ENCODE measurements at places on chromosomes 16 and 17.

DNA sequence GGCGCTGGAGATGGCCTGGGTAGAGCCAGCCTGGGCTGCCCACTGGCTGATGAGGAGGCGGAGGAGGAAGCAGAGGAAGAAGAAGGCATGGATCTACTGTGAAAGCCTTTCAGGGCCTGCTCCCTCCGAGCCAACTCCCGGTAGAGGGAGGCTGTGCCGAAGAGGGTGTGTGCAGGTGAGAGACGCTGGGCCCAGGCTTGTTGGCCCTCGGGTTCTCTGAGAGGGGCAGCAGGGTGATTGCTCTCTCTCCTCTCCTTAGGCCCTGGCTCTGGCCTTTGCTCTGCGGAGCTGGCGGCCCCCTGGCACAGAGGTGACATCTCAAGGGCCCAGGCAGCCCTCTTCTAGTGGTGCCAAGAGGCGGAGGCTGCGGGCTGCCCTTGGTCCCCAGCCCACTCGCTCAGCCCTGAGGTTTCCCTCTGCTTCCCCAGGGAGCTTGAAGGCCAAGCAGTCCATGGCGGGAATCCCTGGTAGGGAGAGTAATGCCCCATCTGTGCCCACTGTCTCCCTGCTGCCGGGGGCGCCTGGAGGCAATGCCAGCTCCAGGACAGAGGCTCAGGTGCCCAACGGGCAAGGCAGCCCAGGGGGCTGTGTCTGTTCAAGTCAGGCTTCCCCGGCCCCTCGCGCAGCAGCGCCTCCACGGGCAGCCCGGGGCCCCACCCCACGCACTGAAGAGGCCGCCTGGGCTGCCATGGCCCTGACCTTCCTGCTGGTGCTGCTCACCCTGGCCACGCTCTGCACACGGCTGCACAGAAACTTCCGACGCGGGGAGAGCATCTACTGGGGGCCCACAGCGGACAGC is 3.6 kb downstream of the TP53I13 start:
- DNase-seq: no peak

- no peak for DNase-seq
These were observed 54.7 kb downstream of the CBFA2T3 start for GRCh38 chr16:88922114-88922825.

DNA sequence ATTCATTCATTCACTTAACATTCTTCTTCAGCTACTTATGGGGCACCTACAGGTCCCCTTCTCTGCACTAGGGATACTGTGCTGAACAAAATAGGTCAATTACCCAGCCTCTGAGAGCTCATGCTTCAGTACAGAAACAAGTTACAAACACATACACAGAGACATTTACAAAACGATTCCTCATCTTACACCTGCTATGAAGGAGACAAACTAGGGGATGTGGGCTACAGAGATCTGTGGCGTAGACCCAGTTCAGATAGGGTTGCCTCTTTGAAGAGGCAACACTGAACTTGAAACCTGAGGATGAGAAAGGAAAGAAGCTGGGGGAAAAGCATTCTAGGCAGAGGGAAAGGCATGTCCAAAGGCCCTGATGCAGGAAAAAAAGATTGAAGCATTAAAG is 5.2 kb downstream of the IL21R start:
- DNase-seq: no peak

- no peak for DNase-seq
These were observed 328.6 kb upstream of the PMFBP1 start for GRCh38 chr16:72500545-72500944.

GRCh38 chr17:59892251-59892923 is 356 bp downstream of the TUBD1 start:
- DNase-seq: no peak

- DNase-seq: no peak
These were observed 30.3 kb upstream of the RPH3AL start for GRCh38 chr17:382644-383533.

DNA sequence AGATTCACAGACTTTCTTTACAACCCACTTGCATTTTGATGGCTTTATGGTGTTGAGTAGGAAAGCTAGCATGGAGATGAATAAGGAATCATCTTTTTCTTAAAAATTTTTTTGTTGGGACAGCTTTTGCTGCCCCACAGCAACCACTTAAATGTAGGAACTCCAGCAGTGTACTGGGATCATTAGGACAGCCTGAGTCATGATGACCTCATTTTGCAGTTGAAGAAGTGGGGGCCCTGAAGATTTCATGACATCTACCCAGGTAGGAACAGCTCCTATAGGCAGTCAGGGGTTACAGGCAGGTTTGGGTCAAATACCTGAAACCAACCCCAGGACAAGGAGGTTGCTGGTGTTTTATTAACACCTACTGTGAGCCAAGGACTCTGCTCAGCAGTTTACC is 2.1 kb downstream of the METTL22 start:
- DNase-seq: no peak

GRCh38 chr16:60645541-60645940 is 1390.7 kb downstream of the CDH8 start:
- no peak for DNase-seq

DNA sequence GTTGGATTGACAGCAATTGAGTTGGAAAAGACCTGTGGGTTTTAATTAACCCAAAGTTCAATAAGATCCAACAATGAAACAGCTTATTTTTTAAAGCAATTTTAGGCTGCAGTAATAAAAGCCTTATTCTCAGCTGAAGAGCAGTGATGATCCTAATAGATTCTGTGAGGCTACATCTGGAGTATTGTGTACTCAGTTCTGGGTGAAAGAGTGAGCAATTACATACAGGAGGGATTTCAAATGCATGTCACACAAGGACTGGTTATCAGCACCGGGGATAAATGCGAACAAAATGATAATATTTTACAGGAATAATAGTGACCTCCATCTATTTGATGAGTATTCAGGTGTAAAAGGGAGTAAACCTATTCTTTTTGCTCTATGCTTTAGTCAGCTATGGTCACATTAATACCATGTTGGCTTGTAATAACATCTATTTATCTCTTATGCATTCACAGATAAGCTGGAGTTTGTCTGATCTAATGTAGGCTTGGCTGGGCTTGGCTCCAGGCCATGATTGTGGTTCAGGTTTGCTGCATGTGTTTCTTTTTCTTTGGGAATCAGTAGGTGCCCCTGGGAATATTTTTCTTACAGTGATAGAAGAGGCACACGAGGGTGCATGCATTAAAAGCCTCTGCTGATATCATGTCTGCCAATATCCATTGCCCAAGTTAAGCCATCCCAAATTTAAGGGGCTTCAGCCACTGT is 22.2 kb upstream of the TOX3 start:
- no peak for DNase-seq

GRCh38 chr16:17302214-17302613 is 168.5 kb downstream of the XYLT1 start:
- no peak for DNase-seq

DNA sequence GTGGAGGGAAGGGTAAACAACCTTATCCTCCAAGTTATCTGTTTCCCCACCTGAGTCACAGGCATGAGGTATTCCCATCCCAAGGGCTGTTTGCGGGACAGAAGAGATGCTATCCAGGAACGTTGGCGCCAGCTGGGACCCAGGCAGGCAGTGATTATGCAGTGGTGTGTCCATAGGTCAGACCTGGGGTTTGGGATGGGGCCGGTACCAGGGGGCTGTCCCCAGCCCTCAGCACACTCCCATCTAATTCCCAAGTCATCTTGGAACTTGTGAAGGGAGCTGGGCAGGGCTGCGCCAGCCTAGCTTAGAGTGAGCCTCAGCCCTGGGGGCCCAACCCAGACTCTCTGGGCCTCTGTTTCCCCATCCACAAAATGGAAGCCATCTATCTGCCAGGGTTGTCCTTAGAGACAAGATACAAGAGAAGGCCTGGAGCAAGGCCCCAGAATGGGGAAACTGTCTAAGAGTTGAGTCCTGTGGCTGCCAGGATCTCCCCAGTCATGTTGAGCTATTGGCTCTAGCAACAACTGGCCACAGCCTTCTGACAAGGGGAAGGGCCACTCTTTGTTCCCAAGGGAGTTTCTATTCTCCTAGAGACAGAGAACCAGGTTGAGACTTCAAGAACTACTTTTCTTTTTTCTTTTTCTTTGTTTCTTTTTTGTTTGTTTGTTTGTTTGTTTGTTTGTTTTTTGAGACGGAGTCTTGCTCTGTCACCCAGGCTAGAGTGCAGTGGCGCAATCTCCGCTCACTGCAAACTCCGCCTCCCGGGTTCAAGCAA is 9.8 kb upstream of the JUP start:
- no peak for DNase-seq

GRCh38 chr17:16929757-16930520 is 42.0 kb downstream of the TNFRSF13B start:
- DNase-seq: no peak

GRCh38 chr17:79939094-79939435 is 96.6 kb downstream of the TBC1D16 start:
- DNase-seq: no peak

DNA sequence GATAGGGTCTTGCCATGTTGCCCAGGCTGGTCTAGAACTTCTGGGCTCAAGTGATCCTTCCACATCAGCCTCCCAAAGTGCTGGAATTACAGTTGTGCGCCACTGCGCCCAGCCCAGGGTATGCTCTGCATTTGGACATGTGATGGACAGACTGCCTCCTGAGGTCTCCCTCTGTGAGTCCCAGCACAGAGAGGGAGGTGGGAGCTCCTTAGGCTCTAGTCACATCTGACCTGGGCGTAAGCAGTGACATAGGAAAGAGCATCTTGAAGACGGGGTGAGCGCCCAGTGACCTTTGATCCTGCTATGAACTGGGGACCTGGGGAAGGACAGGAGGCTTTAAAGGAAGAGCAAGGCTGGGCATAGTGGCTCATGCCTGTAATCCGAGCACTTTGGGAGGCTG is 2.2 kb upstream of the GFAP start:
- DNase-seq: no peak

DNA sequence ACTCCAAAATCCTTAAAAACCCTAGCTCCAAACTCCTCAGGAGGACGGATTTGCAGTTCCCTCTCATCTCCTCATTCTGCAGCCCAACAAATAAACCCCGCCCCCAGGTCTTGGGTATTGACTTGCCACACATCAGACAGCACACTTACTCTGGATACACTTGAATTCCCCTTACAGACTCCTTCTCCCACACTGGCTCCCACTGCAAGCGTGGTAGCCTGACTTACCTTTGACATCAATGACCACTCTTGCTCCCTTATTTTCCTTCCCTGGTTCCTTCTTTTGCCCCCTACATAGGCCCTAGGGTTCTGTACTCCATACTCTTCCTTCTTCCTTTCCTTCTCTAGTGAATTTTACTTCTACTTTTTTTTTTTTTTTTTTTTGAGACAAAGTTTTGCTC is 7.5 kb downstream of the RFFL start:
- DNase-seq: no peak

- no peak for DNase-seq
These were observed 4.6 kb upstream of the MPP2 start for GRCh38 chr17:43911904-43912303.

DNA sequence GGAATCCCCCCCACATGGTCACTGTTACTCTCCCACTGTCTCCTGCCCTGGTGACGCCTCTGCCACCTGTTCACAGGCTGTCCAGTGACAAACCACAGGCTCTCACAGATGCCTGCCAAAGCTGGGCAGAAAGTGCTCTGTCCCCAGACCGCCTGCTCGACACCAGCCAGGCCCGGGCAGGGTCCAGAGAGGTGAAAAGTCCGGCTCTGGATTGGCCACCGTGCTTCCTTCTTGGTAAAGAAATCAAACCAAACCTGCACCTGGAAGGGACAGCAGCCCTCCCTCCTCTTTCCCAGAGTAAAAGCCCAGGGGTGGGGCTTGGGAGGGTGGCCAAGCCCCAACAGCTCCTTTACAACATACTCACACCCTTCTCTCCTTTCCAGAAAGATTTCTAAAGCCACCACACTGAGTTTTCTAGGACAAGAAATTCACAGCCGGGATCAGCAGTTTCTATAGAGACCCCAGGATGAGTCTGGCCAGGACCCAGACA is 6.2 kb downstream of the PCGF2 start:
- DNase-seq: no peak

DNA sequence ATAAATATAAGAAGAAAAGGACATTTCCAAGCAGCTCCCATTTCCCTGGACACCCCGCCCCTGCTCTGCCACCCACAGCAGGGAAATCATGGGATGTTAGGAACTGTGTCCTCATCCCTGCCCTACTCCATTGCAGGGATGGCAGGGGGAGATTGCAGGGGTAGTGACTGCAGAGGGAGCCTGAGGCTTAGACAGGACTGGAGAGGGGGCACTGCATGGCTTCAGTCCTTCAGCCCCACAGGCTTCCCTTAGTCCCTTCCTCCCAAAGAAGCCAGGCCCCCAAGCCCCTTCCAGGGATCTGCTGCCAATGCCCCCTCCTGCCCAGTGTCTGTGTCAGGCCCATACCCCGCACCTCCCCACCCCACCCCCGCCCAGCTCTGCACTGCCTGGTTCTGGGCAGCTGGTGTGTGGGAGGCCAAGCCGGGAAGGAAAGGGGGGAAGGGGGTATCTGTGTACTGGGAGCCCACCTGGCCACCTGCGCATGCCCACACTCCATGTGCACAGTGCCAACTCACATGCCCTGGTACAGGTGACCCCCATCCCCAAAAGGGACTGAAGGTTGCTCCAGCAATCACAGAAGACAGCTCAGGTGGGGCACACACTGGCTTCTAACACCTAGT is 3.3 kb downstream of the RUNDC3A start:
- DNase-seq: no peak

GRCh38 chr16:4987580-4988374 is 29.6 kb downstream of the SEC14L5 start:
- DNase-seq: no peak

DNA sequence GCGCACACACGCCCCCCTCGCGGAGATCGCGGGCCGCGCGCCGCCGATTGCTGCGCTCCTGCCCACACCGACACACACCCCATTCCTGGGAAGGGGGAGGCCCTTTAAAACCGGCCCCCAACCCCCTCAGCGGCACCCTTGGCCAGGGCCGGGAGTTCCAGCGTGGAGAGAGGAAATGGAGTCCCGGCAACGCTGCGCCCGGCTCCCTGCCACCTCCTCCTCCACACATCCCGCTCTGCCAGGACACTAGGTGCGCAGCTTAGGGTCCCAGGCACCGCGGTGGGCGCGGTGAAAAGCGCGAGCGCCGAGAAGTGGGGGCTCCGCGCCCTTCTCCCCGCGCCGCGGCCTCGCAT is 397 bp downstream of the CDC42EP4 start:
- no peak for DNase-seq

DNA sequence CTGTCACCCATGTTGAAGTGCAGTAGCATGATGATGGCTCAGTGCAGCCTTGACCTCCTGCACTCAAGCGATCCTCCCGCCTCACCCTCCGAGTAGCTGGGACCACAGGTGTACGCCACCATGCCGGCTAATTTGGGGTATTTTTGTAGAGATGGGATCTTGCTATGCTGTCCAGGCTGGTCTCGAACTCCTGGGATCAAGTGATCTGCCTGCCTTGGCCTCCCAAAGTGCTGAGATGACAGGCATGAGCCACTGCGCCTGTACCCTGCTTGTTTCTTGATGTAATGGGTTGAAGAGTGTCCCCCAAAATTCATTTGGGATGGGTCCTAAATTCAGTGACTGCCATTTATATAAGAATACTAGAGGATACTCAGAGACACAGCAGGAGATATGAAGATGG is 57.2 kb downstream of the ABCC6 start:
- no peak for DNase-seq

GRCh38 chr16:56286809-56287208 is 95.5 kb downstream of the GNAO1 start:
- no peak for DNase-seq

- DNase-seq: no peak
These were observed 21.2 kb upstream of the MON1B start for GRCh38 chr16:77169650-77170236.

Data from GDM1 (cell line).